ENCODE measurements at places on chromosomes 3 and 15.

- DNase-seq, result no peak
Observed at GRCh38 chr3:157755233-157755632, 252.0 kb upstream of the VEPH1 start.

- DNase-seq, result no peak
Observed at GRCh38 chr3:27022096-27022761, 347.0 kb downstream of the NEK10 start.

GRCh38 chr15:74378848-74379247 lies 11.4 kb upstream of the CYP11A1 start:
- DNase-seq, result no peak

DNA sequence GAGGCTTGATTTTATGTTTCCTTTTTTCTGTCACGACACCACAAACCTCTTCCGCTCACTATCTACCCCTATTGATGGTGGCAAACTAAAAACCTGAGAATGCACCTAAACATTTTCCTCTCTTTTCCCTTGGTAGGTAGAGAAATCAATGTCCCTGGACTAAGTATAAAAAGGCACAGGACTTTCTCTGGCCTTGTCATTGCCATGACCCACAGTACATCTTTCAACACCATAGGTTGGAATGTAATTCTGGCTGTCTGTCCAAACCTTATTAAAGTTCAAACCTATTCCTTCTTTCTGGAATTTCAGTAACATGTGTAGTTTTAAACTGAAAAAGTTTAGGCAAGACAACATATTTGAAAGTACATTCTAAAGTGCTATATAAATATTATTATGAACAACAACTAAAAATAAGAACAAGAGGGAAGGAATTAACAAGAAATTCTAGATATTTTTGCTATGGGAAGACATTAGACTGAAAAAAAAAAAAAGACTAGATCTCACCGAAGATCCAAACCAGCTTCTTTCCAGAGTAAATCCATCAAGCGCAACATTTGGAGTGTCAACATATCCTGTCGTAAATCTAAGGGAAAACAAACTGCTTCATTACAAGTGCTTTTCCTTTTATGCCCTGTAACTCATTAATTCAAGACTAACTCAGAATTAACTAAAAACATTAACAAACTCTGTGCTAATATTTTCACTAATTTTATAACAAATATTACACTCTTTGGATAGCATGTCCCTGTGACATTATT lies 73.1 kb downstream of the FAIM start:
- no peak for DNase-seq

GRCh38 chr3:14633819-14634424 lies 17.6 kb upstream of the CCDC174 start:
- peak; percentile 37 for DNase-seq

GRCh38 chr3:114830652-114831051 lies 316.4 kb downstream of the ZBTB20 start:
- no peak for DNase-seq

- DNase-seq, result no peak
Observed at GRCh38 chr15:65777843-65778242, 14.2 kb downstream of the DENND4A start.

DNA sequence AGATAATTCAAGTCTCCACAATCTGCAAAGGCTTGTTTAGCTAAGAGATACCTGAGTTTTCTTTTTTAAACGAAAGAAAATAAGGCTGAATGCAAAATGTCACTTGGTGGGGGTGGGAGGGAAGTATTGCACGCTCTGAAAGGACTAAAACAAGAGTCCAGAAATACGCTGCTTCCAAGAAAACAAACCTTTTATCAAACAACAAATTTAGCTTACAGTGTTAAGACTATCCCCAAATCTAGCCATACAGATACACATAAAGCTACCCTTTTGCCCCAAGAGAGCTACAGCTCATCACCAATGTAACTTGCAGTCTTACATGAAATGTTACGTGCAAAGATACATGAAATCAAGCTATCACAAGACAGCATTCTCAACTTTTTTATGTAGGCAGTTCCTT lies 522.5 kb downstream of the FOXP1 start:
- no peak for DNase-seq

DNA sequence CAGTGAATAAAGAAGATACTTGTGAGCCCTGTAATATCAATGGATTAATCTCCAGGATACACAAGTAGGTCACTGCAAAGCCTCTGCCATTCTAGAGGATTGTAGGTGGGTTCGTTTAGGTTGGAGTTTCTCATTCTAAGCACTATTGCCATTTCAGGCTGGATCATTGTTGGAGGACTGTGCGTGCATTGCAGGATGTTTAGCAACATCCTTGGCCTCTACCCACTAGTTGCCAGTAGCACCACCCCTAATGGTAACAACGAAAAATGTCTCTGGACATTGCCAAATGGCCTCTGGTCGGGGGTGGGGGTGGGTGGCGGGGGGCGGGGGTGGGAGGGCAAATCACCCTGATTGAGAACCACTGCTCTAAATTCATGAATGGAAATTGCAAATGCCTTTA lies 4.9 kb upstream of the IFT57 start:
- DNase-seq, result no peak

DNA sequence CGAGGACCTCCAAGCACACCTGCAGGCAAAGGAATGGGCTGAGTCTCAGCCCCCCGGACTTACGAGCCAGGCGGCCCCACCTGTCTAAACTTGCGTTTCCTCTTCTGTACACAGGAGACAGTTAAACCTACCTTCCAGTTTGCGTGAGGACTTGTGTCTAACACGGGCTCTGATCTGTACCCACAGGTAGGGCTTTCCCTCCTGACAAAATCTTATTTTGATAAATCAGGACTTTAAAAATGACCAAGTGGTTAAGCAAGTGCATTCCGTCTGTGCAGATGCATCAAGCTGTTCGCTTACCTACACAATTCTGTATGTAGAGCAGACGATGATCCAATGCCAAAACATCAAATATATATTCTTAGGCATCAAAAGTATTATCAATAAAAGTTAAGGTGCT lies 238.0 kb downstream of the XXYLT1 start:
- peak; percentile 48 for DNase-seq

DNA sequence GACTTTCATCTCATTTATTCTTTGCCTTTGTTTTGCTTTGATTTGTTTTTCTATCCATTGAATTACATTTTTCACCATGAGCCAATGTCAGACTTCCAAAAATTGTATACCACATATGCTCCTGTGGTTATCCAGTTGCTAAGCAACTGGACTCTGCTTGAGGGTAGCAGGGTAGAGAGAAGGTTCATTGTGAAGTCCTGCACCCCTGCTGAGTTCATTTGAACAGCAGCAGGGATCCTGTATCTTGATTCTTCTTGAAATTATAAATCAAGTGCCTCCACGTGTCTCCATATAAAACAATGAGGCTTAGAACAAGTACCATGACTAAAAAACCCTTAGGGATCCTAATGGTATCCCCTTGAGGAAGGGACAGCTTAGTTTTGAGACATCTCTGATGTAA lies 449.3 kb downstream of the ROBO2 start:
- DNase-seq, result no peak

DNA sequence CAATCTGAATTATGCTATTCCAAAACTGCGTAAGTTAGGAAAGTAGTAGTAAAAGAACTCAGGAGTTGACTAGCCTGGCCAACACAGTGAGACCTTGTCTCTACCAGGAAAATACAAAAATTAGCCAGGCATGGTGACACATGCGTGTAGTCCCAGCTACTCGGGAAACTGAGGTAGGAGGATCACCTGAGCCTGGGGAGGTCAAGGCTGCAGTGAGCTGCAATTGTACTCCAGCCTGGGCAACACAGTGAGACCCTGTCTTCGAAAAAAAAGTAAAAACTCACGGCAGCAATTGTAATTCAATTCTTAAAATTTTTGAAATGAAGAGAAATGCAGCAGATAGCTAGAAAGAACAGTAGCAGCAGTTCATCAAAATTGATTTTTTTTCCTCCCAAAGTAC lies 9.7 kb downstream of the GABPB1 start:
- DNase-seq, result no peak

DNA sequence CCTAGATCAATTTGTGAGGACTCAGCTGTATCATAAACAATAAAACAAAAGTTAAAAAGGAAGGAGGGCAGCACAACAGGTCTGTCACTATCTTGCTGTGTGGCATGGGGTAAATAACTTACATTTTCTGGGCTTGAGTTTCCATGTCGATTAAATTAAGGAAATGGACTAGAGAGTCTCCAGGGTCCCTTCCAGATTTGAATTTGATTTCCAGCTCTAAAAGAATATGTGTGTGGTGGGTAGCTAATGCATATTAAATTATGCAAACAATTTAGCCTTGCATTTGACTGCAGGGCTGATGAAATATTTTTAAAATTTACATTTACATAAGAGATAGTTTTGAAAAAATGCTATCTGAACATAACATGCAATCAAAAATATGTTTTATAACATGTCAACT lies 447.7 kb downstream of the FGF12 start:
- no peak for DNase-seq

GRCh38 chr15:29090617-29091466 lies 178.8 kb downstream of the NSMCE3 start:
- DNase-seq, result no peak

DNA sequence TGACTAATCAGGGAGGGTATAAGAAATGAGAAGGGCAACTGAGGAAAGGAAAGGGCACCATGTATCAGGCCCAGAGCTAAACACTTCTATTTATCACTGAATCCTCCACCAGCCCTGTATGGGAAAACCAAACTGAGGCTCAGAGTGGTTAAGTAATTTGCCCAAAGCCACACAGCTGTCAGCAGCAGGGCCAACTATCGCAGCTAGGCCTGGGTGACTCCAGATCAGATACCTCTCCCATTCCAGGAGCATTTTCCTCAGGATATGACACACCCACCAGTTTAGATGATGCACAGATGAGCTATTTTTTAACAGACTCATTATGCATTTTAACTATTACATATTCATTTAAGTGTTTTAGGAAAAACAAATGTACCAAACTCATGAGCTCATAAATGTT lies 14.5 kb downstream of the NUP210 start:
- no peak for DNase-seq

GRCh38 chr15:99732124-99732750 lies 1.0 kb downstream of the LYSMD4 start:
- no peak for DNase-seq

DNA sequence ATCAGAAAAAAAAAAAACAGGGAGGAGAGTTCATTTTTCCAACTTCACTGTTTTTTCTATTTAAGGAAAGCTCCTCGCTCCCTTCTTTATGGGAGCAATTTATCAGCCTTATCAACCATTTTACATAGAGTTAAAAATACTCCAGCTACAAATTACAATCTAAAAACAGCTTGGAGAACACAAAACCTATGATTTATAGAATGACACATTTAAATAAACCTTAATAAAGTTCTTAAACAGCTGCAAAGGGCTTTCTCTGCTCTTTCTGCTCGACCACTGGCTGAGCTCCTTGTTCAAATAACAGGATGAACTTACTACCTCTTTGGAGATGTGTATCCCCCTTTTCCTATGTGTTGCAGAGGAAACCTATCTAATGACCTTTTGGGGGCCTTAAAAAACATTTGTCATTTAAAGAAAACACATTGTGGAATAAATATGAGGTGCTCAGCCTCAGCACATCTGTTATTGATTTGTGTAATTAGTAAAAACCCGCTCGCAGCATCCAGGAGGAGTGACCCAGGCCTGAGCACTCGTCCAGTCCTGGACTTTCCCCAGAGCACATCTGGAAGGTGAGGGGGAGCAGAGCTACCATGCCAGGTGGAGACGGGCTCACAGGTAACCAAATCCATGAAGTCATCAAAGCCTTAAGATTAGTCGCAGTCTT lies 231.2 kb downstream of the ATP8B4 start:
- no peak for DNase-seq

GRCh38 chr3:183038757-183039156 lies 58.4 kb upstream of the DCUN1D1 start:
- DNase-seq, result no peak

GRCh38 chr3:14289590-14290461 lies 111.2 kb downstream of the LSM3 start:
- DNase-seq, result no peak

Data from NCI-H774 (cell line).